Thyroid gland (tissue), 4 donors: ENCODE measurements at places on chromosomes 6 and 20. TPM values are rescaled to one million over a fixed set of nuclear protein-coding genes. Genes with fewer than 3 reads are reported as not detected.

Gene SLC18B1
- 18.0 TPM for total RNA-seq

DNA sequence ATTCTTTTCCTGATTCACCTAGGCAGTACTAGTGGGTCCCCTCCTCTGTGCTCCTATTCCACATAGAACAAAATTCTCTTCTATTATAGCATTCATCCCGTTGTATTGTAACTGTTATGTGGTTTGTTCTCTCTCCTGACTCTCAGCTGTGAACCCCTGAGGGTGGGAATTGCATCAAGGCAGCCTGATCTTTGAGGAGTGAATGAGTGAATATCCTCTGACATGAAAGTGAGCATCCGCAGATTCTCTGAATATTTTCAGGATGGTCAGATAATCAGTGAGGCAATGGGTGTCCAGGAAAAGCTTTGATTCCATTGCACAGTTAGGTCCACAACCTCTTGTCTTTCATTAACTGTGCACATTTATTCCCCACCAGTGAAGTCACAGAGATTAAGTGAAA lies 67.6 kb upstream of the SLC22A23 start:
- H3K4me3 ChIP-seq: no peak overlapping the region
- no peak overlapping the region for H3K27ac ChIP-seq
- no peak for DNase-seq
- H3K36me3 ChIP-seq: no peaks in the 10 kb centered on the region

DNA sequence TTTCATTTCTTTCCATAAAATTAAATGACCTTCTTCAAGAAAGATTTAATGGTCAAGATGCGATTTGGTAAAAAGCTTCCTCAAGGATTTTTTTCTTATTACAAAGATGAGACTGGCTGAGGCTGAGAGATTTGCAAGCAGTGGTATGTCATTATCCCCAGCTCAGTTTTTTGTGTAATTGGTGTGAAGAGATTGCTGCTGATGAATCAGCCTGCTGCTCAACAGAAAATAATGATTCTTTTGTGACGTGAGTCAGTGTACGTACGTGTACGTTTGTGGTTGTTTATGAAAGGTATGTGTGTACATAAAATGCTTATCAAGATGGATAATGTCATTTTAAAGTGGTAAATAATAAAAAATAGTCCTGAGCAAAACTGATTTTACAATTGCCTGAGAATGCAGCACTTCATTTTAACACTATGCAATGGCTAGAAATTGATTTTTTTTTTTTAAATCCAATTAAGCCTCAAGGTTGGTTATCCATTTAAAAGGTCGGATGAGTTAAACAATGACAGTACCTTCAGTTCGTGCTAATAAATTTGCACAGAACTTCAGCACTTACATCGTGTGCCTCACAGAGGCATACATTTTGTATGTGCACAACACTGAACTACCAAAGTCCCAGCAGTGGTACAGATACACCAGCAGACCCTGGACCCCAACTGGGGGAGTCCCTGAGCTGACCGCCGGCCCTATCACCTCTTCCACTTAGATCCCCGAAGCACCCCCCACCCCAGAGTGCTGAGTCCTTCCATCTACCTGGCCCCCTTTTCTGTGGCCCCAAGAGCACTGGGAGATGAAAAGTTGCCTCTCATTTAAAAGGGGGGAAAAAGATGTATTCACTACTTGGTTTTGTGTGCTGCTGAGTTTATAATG lies 9.7 kb upstream of the NPEPL1 start:
- H3K27ac ChIP-seq: no peak overlapping the region
- no peak for DNase-seq
- H3K36me3 ChIP-seq: peaks cover 6% of the 10 kb centered on the region
- no peaks in the 10 kb centered on the region for H3K4me1 ChIP-seq

DNA sequence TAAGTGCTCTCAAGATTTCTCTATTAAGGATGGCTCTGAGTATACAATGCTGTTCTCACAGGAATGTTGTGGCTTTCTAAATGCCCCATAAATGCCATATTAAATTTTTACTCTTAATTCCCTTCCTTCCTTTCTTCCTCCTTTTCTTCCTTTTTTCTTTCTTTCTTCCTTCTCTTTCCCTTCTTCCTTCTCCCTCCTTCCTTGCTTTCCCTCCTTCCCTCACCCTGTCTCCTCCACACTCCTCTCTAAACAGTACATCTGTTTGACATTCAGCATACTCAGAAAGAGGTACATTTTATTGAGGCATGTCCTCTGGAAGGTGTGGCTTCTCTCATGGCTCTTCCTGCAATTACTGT lies 433 bp upstream of the SLC17A1 start:
- no peak for DNase-seq
- no peaks in the 10 kb centered on the region for H3K4me1 ChIP-seq
- no peak overlapping the region for H3K4me3 ChIP-seq
- H3K27ac ChIP-seq: no peak overlapping the region

Gene BAG2
- 9.5 TPM for total RNA-seq

GRCh38 chr6:163383912-163384311 lies 30.6 kb upstream of the QKI start:
- H3K27ac ChIP-seq: no peak overlapping the region
- no peaks in the 10 kb centered on the region for H3K4me1 ChIP-seq
- DNase-seq: no peak
- no peaks in the 10 kb centered on the region for H3K36me3 ChIP-seq
- H3K27me3 ChIP-seq: no peaks in the 10 kb centered on the region

GRCh38 chr6:113068570-113068969 lies 721.4 kb downstream of the RFPL4B start:
- H3K4me3 ChIP-seq: no peak overlapping the region
- no peaks in the 10 kb centered on the region for H3K27me3 ChIP-seq
- H3K27ac ChIP-seq: no peak overlapping the region
- H3K4me1 ChIP-seq: peaks cover 6% of the 10 kb centered on the region

- peak; percentile 51 for DNase-seq
- no peak overlapping the region for H3K27ac ChIP-seq
- no peak overlapping the region for H3K4me3 ChIP-seq
Measured at GRCh38 chr6:75210885-75211739, 5.3 kb upstream of the COL12A1 start.

Gene CALHM4
- not detected for total RNA-seq

DNA sequence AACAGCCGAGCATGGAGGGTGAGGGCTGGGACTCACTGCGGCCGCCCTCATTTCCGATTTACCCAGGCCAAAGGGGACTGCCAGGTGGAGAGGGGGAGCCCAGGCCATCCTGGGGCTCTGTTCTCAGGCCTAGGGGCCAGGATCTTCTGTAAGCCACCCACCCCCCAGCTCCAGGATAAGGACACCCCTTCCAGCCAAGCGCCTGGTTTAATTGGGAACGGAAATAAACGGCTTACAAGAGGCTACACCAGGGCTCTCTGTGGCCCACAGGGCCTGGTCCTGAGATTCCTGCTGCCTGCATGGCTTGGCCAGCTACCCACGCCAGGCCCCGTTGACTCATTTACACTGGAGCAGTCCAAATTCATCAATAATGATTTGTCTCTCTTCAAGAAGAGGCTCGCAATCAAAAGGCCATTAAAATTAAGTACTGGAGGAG lies 68.1 kb upstream of the TOP1 start:
- no peak overlapping the region for H3K27ac ChIP-seq
- no peaks in the 10 kb centered on the region for H3K27me3 ChIP-seq

Gene DEFB129
- not detected for total RNA-seq

Gene MAK
- not detected for total RNA-seq

Gene HMGN3
- 101 TPM for total RNA-seq

DNA sequence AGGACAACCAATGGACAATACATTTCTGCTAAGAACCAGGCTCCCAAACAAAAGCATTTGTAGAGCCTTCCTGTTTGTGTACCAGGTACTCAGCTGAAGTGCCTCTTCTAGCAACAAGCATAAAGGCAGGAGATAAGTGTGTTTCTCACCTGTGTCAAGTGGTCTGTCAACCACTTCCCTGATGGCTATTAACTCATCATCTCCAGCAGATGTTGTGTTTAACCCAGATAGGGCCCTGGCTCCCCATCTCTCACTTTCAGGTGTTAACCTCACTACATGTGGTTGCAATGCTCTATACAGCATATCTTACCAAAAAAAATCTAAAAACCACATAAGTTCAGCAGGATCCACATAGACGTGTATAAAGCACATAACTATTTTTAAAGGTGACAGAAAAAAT lies 9.6 kb upstream of the IL17A start:
- no peaks in the 10 kb centered on the region for H3K27me3 ChIP-seq
- no peaks in the 10 kb centered on the region for H3K36me3 ChIP-seq
- peaks cover 3% of the 10 kb centered on the region for H3K4me1 ChIP-seq
- DNase-seq: no peak

Gene PAK5
- 0.13 TPM for total RNA-seq

GRCh38 chr6:169591616-169592015 lies 110.2 kb downstream of the WDR27 start:
- H3K36me3 ChIP-seq: no peaks in the 10 kb centered on the region
- H3K27ac ChIP-seq: no peak overlapping the region
- H3K4me3 ChIP-seq: no peak overlapping the region
- no peaks in the 10 kb centered on the region for H3K27me3 ChIP-seq
- DNase-seq: no peak

DNA sequence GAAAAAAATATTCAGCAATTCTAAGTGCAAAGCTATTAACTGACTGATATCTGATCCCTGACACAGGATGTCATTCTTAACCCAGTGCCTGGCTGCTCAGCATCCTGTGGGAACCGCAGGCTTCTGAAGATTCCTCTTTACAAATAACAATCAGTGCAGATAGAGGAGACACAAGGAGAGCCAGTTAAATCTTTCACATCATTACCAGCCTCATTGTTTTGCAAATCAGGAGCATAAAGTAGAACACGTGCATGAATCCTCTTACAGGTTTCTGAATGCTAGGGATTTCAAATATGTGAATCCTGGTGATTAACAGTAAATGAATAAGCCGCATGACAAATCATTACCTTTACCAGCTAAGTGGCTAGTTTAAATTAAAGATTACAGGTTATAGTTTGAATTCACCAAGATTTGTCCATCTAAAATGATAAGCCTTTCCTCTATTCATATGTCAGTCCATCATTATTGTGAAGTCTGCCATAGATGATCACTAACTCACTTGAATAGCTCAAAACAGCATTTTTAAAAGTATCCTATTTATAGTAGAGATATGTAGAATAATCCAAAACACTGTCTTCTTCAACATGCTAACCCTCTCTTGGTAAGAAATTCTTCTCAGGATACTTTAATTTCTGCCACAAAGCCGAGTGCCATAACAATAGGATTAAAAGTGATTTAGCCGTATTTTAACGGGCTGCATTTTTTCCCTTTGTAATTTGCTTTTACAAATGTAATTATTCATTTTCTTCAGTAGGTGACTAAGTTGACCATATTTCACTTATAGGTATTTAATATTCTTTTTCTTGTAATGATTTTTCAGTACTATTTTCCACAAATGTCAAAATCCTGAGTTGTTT lies 367.3 kb upstream of the EPHA7 start:
- no peaks in the 10 kb centered on the region for H3K27me3 ChIP-seq
- no peak overlapping the region for H3K27ac ChIP-seq
- no peak for DNase-seq

DNA sequence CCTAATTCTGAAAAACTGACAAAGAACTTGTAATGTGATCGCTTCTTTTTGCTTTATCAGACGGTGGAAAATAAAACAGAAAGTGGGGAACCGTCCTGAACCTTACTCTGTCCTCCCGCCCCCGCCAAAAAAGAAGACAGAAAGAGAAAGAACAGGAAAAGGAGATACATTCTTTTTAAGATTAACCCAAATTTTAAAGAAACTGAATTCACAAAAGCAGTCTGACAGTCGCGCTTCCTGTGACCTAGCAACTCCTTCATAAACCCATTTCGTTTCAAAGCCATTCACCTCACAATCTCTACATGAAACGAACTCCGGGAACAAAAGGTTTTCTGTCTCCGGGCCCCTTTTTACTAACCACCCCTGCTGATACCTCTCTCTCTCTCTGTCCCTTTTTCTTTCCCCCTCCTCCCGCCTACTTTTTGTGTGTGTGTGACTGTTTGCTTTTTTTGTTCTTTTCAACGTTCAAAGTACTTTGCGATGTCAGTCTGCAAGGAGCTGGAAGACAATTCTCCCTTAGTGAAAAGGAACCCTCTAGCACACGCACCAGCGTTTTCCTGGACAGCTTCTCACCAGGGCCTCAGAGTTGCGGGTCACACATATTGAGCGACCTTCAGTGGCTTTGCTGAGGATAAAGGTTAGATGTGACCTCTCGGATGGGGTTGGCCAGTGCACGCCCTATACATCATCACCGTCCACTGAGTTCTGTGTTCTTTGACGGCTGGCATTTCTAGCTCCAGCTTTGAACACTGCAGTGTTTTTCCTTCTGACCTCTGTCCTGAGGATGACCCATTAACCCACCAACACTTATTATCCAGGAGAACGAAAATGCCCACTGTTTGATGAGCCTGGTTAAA lies 530 bp upstream of the NEDD9 start:
- H3K27me3 ChIP-seq: no peaks in the 10 kb centered on the region
- peak overlapping the region; percentile 71 for H3K27ac ChIP-seq
- H3K4me3 ChIP-seq: peak overlapping the region; percentile 24
- no peaks in the 10 kb centered on the region for H3K36me3 ChIP-seq

GRCh38 chr20:35085477-35086225 lies 7.0 kb downstream of the TRPC4AP start:
- H3K4me3 ChIP-seq: no peak overlapping the region
- DNase-seq: no peak
- H3K27ac ChIP-seq: no peak overlapping the region
- H3K36me3 ChIP-seq: no peaks in the 10 kb centered on the region

DNA sequence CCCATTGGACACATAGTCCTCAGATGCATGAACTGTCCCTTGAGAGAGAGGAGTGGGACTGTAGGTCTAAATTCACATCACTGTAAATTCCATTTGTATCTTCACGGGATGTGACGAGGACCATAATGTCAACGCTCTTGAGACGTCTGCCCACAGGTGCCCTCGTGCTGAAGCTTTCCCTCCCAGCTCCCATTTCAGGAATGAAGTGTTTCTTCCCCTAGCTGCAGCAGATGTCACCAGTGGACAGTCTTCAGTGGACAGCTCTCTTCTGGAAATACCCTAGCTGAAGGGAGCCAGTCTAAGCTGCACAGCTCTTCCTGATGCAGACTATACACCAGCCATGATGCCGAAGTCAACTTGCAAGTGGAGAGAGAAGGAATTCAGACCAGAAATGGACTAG lies 217.4 kb upstream of the ECI2 start:
- no peak for DNase-seq
- no peaks in the 10 kb centered on the region for H3K27me3 ChIP-seq
- H3K4me3 ChIP-seq: no peak overlapping the region
- H3K27ac ChIP-seq: no peak overlapping the region

Gene LY6G6D
- total RNA-seq: not detected

Gene SOX18
- total RNA-seq: 11.3 TPM

GRCh38 chr6:157637941-157638662 lies 184.9 kb upstream of the SNX9 start:
- H3K27me3 ChIP-seq: no peaks in the 10 kb centered on the region
- H3K27ac ChIP-seq: no peak overlapping the region
- H3K4me3 ChIP-seq: no peak overlapping the region
- DNase-seq: no peak
- peaks cover 13% of the 10 kb centered on the region for H3K4me1 ChIP-seq

DNA sequence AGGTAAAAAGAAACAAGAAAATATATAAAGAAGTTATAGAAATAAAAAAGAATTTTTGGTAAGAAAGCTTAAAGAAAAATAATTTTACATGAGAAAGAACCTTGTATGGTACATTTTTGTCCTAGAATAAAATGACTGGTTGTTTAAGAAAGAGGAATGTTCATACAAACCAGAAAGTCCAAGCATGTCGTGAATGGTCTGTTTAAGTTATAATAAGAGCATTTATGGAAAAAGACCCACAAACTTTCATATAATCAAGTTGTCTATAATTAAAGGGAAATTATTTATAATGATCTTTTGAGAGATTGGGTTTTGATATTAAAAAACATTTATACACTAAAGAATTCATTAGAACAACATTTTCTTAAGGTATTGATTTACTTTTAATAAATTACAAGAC lies 27.8 kb upstream of the FAM110A start:
- no peaks in the 10 kb centered on the region for H3K27me3 ChIP-seq
- H3K27ac ChIP-seq: no peak overlapping the region
- no peak overlapping the region for H3K4me3 ChIP-seq
- H3K4me1 ChIP-seq: no peaks in the 10 kb centered on the region
